GM23248 (cell line): ENCODE measurements at places on chromosomes 1 and 21. TPM values are rescaled to one million over a fixed set of nuclear protein-coding genes. Genes with fewer than 3 reads are reported as not detected.

DNA sequence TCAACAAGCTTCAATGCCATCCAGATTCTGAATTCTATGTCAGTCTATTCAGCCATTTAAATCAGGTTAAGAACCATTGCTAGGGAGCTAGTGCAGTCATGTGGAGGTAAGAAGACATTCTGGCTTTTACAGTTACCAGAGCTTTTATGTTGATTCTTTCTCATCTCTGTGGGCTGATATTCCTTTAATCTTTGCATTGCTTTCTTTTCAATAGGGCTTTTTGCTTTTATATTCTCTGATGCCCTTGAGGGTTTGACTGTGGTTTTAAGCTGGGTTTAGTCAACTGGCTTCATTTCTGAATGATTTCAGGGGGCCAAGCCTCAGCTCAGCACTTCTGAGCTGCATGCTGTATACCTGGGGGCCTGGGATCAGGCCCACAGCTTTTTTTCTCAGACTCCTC is 51.0 kb upstream of the GORAB start:
- no peak for DNase-seq

- no peak for DNase-seq
Observed at GRCh38 chr1:34683616-34684015, 71.2 kb upstream of the GJB5 start.

- DNase-seq: no peak
Observed at GRCh38 chr21:31455506-31455905, 111.4 kb upstream of the TIAM1 start.

The C1orf226 gene
- under 0.01 and 0.13 TPM in 2 replicates for total RNA-seq

The COL6A1 gene
- 1,783 and 1,897 TPM in 2 replicates for total RNA-seq
